ENCODE measurements at places on chromosomes 4 and X.

DNA sequence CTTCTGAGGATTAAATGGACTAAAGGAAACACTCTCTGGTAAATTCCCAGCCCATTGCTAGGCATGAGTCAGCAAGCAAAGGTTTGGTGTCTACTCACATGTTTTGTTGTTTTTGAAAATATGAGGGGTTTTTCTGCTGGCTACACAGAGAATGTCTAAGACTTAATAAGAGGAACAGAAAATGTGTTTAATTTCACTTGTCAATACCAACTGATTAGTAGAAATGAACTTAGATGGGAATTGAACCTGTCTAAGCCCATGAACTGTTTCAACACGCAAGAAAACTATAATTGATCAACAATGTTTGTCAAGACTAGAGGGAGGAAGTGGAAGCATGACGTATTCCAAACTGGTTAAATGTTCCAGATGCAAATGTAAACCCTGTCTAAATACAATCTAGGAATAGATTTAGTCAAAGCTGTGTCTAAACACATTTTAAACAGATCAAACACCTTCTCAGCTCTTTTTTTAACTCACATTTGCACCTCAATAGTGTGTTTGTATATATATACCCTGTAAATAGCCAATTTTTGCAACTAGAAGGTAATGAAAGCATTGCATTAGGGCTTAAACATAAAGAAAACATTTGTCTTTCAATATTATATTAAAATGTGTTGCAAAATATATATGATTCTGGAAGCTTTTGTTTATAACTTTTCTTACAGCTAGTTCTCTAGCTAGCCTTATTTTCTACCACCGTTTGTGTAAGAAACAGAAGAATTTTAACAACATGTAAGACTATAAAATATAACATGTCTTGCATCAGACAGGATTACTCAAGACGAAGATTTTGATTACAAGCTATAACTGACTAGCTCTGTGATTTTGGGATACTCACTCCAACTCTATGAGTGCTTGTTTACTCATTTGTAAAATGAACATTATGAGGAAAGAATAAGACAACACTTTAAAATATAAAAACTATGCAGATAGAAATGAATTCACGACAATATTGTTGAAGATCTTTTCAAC, 607.8 kb downstream of the FSTL5 start:
- H3K4me1 ChIP-seq = no peaks in the 10 kb centered on the region
- no peak overlapping the region for H3K27ac ChIP-seq
- H3K36me3 ChIP-seq = no peaks in the 10 kb centered on the region

DNA sequence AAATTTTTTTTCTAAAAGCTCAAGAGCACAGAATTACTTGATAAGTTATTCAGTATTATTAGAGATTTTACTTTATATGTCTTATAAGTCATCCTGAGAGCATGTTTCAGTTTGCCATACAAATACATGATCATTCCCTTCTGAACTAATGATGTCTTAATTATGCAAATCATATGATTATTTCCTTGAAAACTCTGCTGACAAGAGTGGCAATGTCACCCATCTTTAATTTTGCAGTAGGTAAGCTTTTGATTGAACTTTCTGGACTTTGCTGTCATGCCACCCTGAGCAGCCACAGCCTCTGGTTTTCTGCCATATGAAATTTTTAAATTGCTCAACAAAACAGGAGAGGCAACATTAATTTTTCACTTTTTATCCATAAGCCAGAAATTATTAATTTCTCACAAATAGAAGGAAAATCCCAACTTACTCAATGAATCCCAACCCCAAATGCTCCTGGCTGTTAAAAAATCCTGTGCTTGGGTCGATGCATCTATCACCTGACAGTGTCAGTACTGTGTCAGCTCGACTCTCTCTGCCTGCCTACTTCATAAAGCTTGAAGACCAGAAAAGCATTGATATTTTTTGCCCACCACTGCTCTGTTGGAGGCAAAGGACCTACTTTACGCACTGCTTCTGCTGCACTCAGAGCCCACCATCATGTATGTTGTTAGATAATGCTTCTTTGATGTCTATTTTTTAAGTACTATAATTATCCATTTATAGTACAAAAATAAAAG, 11.6 kb upstream of the HADH start:
- no peak overlapping the region for H3K4me3 ChIP-seq
- no peaks in the 10 kb centered on the region for H3K4me1 ChIP-seq
- no peak overlapping the region for H3K27ac ChIP-seq
- DNase-seq = no peak
- H3K36me3 ChIP-seq = no peaks in the 10 kb centered on the region
- no peaks in the 10 kb centered on the region for H3K27me3 ChIP-seq

DNA sequence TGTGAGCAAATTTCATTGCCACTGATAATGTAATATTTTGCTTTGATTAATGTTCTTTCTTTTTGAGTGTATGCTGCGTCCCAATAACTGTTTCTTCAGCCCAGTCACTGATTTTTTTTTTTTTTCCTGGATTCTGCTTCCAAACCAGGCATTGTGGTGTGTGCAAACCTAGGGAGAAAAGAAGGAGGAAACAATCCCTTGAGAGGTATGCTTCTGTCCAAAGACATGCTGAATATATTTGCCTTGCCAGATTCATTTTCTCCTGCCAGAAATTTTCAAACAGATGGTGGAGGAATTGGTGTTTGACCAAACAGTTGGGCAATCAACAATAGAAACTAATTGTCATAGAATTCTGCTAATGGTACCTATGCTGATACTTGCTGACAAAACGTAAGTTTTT, 753.6 kb downstream of the RPA4 start:
- H3K27ac ChIP-seq = no peak overlapping the region
- no peak overlapping the region for H3K4me3 ChIP-seq
- no peak for DNase-seq

GRCh38 chrX:48064261-48064660, 7.2 kb downstream of the ZNF630 start:
- H3K27me3 ChIP-seq = no peaks in the 10 kb centered on the region
- peaks cover 43% of the 10 kb centered on the region for H3K36me3 ChIP-seq
- H3K27ac ChIP-seq = no peak overlapping the region

DNA sequence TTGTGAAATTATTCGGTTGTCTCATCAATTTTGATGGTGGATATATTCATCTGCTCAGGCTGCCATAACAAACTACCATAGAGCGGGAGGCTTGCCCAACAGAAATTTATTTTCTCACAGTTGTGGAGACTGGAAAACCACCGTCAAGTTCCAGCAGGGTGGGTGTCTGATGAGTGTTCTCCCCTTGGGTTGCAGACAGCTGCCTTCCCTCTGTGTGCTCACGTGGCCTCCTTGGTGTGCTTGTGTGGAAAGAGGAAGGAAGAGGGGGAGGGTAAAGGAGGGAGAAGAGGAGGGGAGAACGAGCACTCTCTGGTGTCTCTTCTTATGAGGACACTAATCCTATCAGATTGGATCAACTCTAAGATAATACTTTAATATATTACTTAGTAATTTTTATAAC, 123.8 kb upstream of the TEX13D start:
- no peaks in the 10 kb centered on the region for H3K27me3 ChIP-seq
- H3K36me3 ChIP-seq = no peaks in the 10 kb centered on the region
- no peaks in the 10 kb centered on the region for H3K4me1 ChIP-seq

- no peak overlapping the region for H3K27ac ChIP-seq
- peaks cover 12% of the 10 kb centered on the region for H3K27me3 ChIP-seq
- DNase-seq = no peak
- H3K4me3 ChIP-seq = no peak overlapping the region
- H3K36me3 ChIP-seq = no peaks in the 10 kb centered on the region
Measured at GRCh38 chr4:84495118-84495793, 3.8 kb downstream of the NKX6-1 start.

- no peaks in the 10 kb centered on the region for H3K27me3 ChIP-seq
- no peak overlapping the region for H3K4me3 ChIP-seq
- H3K4me1 ChIP-seq = no peaks in the 10 kb centered on the region
- H3K27ac ChIP-seq = no peak overlapping the region
Measured at GRCh38 chr4:15931451-15932210, 6.9 kb downstream of the FGFBP1 start.

Data from ascending aorta (tissue), 2 donors.